Dermis blood vessel endothelial cell (primary cell): ENCODE measurements at places on chromosomes 6 and 20. TPM values are rescaled to one million over a fixed set of nuclear protein-coding genes. Genes with fewer than 3 reads are reported as not detected.

Gene CTAGE9
- total RNA-seq, result not detected in 2 replicates

- DNase-seq, result no peak
Observed at GRCh38 chr6:87858440-87858839, 156.4 kb upstream of the AKIRIN2 start.

DNA sequence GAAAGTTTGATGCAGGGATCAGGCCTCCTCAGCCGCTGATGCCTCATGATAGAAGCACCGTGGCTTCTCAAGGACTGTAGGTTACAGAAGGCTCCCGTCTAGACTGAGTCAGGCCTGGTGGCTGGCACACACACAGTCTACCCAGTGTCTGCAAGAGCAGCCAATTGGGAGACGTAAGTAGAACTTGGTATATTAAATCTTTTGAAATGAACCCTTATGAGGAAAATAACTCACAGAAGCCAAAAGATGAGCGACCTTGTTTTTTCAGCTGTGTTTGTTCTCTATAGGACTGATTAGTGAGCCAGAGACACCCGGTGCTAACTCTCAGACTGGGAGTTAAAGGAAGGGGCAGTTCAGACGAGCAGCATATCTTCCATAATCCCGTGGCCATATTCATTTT, 5.9 kb upstream of the PDE10A start:
- peak; percentile 16 for DNase-seq

GRCh38 chr6:169337886-169338445, 84.3 kb upstream of the THBS2 start:
- no peak for DNase-seq

DNA sequence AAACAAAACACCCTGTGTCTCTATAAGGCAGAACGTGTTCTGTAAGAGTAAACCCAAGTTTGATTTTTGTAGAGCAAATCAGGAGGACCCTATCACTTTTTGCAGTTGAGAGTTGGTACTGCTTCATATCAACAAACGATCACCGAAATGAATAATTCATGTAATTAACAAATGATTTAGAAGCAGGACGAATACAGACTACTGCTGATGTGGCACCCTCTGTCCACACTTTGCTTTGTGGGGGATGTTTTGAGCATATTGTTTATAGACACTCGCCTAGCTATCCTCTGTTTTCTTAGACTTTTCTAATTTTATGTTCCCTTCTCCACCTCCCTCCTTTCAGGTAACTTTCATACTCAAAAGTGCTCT, 1.5 kb downstream of the CD2AP start:
- DNase-seq, result peak; percentile 23
